Kidney (tissue), 22 donors: ENCODE measurements at places on chromosomes 6 and 20. TPM values are rescaled to one million over a fixed set of nuclear protein-coding genes. Genes with fewer than 3 reads are reported as not detected.

DNA sequence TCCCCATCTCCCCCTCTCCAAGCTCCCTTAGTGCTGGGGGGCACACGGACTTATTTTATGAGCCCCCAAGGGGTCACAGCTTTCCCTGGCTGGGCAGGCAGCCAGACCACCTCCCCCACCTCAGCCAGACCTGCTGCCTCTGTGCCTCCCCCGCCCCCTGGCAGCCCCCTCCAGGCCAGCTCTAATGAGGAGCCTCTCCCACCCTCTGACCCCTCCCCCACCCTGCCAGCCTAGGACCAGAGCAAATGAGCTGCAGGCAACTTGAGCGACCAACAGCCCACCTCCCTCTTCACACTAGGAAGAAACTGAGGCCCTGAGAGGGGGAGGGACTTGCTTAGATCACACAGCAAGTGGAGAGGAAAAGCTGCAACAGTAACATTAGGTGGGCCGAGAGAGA lies 1.9 kb downstream of the GDF5 start:
- H3K36me3 ChIP-seq: no peaks in the 10 kb centered on the region
- peak; percentile 34 for DNase-seq
- no peak overlapping the region for H3K27ac ChIP-seq
- H3K27me3 ChIP-seq: no peaks in the 10 kb centered on the region
- H3K4me1 ChIP-seq: peaks cover 7% of the 10 kb centered on the region

GRCh38 chr6:30154709-30155519 lies 6.1 kb downstream of the TRIM10 start:
- H3K4me1 ChIP-seq: no peaks in the 10 kb centered on the region
- no peak for DNase-seq

- H3K27me3 ChIP-seq: peaks cover 58% of the 10 kb centered on the region
- H3K27ac ChIP-seq: no peak overlapping the region
- no peaks in the 10 kb centered on the region for H3K36me3 ChIP-seq
- no peaks in the 10 kb centered on the region for H3K4me1 ChIP-seq
Measured at GRCh38 chr20:22559711-22560318, 24.6 kb downstream of the FOXA2 start.

- no peak for DNase-seq
- H3K27ac ChIP-seq: peak overlapping the region; percentile 30
- H3K4me1 ChIP-seq: peaks cover 9% of the 10 kb centered on the region
- no peaks in the 10 kb centered on the region for H3K27me3 ChIP-seq
- no peak overlapping the region for H3K4me3 ChIP-seq
Measured at GRCh38 chr6:52596371-52597028, 19.6 kb upstream of the TRAM2 start.

DNA sequence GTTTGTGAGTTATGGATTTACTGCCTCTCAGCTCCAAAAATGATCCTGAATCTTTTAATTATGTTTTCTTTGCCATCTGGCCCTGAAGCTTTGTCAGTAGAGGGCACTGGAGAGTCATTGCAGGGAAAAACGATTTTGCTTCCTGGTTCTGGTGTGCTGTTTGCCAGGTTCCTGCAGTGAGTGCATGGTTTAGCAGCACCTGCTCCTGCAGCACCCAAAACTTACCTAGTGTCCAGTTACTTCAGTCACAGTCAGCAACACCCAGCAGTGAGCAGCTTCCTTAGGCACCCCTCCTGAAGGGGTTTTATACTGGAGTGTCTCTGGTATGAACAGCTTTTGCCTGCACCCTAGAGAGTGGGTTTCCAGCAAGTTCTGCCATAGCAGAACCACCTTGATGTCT lies 6.0 kb upstream of the TRIM26 start:
- H3K36me3 ChIP-seq: no peaks in the 10 kb centered on the region

DNA sequence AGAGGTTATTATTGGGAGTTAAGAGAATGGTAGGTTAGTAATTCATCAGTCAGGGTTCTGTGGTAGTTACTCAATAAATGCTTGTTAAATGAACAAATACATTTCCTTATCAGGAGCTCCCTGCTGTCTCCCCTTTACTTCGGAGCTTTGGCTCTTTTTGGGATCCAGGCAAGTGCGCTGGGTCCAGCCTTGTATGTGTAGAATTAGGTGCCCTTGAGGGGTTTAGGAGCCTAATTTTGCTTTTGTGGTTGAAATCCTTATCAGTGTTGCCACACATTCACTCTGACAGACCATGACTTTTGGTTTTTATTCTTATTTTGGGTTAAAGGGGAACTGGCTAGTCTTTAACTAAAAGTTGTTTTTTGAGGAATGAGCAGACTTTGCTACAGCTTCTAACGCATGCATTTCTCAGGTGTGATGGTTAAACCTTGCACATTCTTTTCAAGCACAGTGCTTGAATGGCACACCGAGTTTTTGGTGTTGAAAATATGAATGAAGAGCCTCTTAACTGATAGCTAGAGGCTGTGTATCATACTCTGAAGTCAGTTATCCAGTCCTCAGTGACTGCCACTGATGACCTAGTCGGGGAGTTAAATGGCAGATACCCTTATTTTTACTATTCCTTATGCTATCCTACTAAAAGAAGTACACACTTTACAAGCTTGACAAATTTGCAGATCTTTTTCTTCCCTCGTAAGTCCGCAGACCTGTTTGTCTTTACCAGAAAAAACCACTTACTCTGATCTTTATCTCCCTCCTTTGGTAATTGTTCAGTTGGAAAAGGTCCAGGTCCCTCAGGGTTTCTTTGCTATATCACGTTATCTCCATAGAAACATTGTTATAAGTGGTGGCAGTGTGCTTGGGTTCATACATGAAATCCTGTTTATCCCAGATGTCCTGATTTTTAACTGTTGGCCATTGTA lies 50.7 kb upstream of the PLCG1 start:
- H3K36me3 ChIP-seq: peaks cover 11% of the 10 kb centered on the region
- no peak overlapping the region for H3K27ac ChIP-seq
- DNase-seq: no peak
- no peak overlapping the region for H3K4me3 ChIP-seq
- no peaks in the 10 kb centered on the region for H3K4me1 ChIP-seq
- no peaks in the 10 kb centered on the region for H3K27me3 ChIP-seq

DNA sequence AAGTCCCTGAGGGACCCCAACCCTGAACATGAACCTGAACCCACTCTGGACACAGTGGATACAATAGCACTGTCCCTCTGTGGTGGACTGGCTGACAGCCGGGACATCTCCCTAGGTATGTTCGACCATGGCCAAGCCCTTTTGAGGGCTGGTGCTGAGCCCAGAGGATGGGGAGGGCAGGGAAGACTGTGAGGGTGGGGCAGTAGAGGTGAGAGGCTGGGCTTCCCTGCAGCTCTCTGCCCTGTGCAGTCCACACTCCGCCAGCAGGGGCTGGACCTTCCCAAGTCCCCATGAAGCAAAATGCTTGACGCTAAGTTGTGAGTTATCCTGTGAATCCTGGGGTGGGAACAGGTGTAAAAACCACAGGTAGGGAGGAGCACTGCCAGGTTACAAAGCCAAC lies 11.5 kb downstream of the LPIN3 start:
- H3K4me3 ChIP-seq: no peak overlapping the region
- no peaks in the 10 kb centered on the region for H3K27me3 ChIP-seq
- DNase-seq: no peak
- H3K36me3 ChIP-seq: peaks cover 53% of the 10 kb centered on the region
- no peak overlapping the region for H3K27ac ChIP-seq

GRCh38 chr6:128033156-128033555 lies 132.3 kb upstream of the THEMIS start:
- H3K27ac ChIP-seq: no peak overlapping the region
- no peaks in the 10 kb centered on the region for H3K27me3 ChIP-seq
- H3K4me1 ChIP-seq: no peaks in the 10 kb centered on the region

Gene XRN2
- 60.9 TPM for total RNA-seq

Gene FABP7
- not detected for total RNA-seq

Gene OPRL1
- 1.2 TPM for total RNA-seq

Gene AIF1
- 44.1 TPM for total RNA-seq

Gene PPIL4
- total RNA-seq: 30.1 TPM
